ENCODE measurements at places on chromosomes 7 and 10.

- DNase-seq, result no peak
Measured at GRCh38 chr10:97825020-97825760, 24.5 kb upstream of the GOLGA7B start.

- DNase-seq, result no peak
Measured at GRCh38 chr10:78283069-78283682, 249.5 kb downstream of the RPS24 start.

GRCh38 chr7:132655131-132655727 lies 79.0 kb upstream of the PLXNA4 start:
- no peak for DNase-seq

GRCh38 chr7:508461-509170 lies 11.0 kb downstream of the PDGFA start:
- DNase-seq, result no peak

GRCh38 chr10:13712837-13713581 lies 126.2 kb downstream of the PRPF18 start:
- no peak for DNase-seq

GRCh38 chr7:727104-727805 lies at the start of gene PRKAR1B:
PRKAR1B (minus strand) TSS chr7:727281; CDS start chr7:711505, 15,776 bp downstream.
- no peak for DNase-seq
